ENCODE measurements at places on chromosomes 6 and 20.

- DNase-seq: no peak
Observed at GRCh38 chr6:137676888-137677287, 182.7 kb upstream of the OLIG3 start.

DNA sequence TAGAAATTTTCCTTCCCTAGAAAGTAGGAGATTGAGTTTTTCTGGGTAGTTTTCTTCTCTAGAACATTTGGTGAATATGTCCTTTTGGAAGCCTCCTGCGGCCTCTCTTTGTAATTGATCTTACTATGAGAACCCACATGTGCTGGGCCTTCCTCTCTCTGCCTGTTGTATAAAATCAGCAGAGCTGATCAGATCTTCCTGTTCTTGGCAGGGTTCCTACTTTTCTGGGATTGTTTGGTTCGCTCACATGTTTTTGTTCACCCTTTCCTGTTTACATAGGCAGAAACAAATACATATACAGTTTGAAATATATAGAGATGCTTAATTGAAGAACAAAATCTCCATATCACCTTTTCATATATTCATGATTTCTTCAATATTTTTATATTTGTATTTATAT lies 57.8 kb downstream of the IL22RA2 start:
- no peak for DNase-seq

DNA sequence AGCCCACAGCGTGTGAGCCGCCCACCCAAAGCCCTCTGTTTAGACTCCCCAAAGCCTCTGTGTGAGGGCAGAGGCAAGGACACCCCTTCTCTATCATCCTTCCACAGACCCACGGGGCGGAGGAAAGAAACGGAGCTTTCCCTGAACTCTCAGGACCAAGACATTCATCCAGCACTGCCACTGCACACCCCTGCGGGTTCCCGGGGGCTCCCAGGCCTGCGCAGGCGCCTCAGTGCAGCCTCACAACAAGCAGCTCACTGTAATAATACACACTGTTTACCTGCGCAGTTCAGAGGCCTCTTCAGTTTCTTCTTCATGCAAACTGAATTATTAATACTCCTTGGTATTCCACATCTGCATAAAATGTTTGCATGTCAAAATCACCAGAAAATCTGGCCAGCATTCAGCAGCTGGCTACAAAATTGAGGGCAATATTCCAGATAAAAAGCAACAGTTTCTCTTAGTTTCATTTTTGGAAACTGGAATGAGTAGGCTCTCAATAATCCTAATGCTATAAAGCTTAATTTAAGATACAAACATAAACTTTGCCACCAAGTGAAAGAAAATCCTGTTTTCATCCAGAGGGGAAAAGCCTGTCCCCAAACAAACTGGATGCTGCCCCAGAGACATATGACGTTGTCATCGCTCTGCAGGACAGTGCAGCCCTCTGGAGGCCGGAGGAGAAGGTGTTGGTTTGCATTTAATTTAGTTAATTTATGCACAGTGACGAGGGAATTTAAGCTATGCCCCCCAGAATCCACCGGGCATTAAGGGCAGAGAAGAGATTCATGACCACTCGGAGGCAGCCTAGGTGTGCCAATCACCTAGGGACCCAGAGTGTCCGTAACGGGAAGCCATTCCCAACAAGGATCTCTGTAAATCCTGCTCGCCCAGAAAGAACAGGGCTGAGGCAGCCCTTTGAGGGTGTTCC lies 45.3 kb downstream of the NINL start:
- DNase-seq: no peak

- no peak for DNase-seq
Observed at GRCh38 chr20:53245574-53245973, 273.4 kb downstream of the TSHZ2 start.

DNA sequence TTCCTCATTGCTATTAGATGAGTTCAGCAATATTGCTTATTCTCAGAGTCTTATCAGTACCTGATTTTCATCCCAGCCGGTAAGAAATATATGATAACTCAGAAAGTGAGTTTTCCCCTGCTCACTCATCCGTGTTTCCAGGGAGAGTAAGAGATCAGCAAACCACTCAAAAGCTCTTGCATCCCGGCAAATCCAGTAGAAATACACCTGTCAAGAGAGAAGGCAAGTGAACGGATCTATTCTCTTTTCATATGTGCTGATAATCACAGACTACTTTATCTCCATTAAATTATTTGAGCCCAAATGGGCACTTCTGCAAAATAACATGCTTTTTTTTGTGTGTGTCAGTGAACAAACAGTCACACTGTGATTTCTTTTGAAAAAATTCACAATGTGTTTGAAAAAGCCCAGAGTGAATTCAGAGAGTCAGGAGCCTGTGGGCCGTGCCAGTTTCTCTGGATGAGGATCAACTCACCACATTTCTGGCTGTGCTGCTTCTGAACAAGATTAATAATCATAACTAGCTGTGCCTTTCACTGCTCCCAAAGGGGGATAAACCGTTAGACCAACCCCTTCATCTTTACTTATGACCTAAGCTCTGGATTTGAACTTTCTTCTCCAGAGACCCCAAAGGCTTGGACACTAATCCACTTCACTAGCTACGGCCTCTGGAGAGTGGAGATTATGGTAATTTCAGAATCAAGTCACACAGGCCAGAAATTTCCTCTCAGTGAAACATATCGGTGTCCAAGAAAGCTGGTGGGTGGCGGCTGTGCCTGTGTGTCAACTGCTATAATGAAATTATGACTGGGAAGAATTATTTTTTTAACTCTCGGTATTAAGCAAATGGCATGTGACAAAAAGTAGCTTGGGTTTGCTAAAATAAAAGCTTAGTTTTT lies 44.2 kb downstream of the NOX3 start:
- no peak for DNase-seq

DNA sequence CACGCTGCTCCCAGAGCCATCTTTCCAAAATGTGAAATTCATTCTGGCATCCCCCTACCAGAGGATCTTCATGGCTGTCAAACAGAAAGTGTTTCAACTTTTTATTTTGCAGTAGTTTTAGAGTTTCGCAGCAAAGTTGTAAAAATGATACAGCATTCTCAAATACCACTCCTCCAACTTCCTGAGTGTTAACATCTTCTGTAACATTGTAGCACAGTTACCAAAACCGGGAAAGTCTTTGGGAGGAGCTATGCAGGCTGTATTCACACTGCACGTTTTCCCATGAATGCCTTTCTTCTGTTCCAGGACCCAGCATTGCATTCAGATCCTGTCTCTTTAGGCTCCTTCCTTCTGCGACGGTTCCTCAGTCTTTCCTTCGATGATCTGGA lies 30.1 kb downstream of the CDYL start:
- no peak for DNase-seq

DNA sequence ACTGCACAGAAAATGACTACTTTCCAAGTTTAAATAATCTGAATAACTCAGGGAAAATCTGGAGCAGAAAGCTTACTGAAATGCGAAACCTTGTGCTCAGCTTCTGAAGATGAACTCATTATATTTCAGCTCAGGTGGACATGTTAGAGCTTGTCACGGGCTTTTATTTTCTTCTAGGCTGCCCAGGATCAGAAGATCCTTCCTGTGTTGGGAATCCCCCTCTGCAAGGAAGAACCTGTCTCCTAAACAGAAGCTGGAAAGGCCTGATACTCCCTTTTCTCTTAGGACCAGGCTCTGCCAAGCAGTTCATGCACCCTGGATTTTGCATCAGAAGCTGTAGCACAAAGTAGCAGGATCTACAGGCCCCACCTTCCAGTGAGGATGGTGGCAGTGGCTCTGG lies 5.1 kb upstream of the SLC2A12 start:
- DNase-seq: no peak

GRCh38 chr6:7404546-7404945 lies 14.9 kb downstream of the RIOK1 start:
- DNase-seq: no peak

GRCh38 chr6:11601776-11602605 lies 64.4 kb downstream of the TMEM170B start:
- no peak for DNase-seq

All from CD4-positive, alpha-beta T cell treated with Interleukin-6 at 100 ng/mL for 8 hours (primary cell).